T-helper 9 cell (primary cell): ENCODE measurements at places on chromosomes 4 and X.

DNA sequence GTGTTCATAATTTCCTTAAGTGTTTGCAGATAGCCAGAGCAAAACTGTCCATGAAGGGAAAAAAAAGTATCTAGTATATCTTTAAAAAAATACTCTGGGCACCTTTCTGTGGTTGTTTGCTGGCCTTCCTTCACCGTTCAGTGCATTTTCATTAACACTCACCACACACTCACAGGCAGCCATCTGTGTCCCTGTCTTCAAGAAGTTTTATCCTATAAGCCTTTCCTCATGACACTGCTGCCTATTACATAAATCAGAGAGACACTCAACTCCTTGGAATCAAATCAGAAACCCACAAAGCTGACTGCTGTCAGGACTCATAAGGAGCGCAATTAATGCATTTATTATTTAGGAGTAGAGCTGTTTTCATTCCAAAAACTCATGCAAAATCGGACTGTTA is 1720.2 kb downstream of the PCDH7 start:
- no peak for DNase-seq

DNA sequence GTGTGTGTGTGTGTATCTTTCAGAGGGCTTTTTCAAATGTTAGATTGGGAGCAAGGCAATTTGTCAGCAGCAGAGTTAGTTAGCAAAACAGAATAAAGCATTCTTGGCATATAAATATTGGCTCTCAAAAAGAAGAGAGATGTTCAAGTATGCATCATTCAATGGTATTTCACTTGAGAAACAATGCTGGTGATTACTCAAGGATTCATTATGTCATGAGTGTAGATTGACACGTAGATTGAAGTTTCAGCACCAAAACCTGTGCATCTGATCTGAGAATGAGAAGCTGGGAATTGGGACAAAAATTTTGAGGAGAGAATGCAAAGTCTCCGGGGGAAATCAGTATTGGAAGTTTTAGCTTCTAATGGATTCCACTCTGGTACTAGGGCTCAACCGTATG is 241.4 kb downstream of the FRMPD4 start:
- no peak for DNase-seq

DNA sequence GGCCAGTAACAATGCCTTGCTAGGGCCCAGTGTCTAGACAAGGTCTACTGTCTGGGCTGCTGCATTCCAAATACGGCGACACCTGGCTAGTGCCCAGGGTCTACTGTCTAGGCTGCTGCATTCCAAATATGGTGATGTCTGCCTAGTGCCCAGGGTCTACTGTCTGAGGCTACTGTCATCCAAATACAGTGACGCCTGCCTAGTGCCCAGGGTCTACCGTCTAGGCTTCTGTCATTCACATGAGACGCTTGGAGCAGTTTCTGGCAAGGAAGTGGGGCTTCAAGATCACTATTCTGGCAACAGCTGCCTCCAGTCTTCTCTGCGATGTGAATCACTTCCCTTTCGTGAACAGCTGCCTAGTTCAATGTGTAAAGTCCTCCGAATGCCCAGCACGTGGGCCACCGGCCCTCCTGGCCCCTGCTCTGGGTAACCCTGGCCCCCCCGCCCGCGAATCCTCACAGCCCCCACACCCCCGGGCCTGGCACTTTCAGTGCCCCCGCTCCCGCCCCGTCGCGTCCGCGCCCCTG is 12.7 kb downstream of the ACOX3 start:
- DNase-seq, result no peak

GRCh38 chr4:1058198-1058996 is 47.0 kb downstream of the FGFRL1 start:
- no peak for DNase-seq

DNA sequence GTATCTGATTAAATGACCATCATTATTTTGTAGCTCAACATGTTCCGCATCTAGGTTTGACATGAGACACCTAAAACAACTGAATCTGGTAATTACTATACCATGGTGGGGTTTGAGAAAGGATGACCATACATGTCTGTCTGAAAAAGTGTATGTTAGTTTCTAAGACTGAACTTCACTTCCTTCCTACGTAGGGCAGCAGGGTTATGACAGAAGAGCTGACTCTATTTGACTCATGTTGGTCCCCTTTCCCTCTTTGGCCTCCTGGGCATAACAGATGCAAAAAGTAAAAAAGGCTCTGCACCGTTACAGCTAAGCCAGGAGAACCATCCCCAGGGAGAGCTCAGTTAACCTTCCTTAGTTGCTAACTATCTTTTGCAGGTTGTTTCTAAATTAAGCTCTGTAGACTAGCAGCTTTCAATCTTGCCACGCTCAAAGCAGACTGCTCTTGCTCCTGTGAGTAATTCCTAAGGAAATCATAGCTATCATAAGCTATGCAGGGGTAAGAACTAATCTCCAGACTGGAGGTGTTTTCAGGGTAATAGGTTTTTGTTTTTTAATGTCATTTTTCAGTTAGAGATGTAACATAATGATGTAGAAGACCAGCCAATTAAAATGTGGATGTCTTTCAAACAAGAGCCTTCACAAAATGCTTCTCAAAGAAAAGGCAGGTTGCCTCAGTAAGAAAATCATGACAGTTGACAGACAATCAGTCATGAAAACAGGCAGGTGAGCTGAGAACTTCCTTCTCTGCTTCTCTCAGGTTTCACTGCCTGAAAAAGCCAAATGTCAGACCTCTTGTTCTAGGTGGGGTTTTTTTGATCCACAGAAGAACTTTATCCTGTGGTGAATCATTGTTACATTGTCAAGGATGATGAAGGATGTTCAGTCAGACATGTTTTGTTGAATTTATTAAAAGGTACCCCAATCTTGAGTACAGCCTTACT is 66.9 kb upstream of the DAPP1 start:
- DNase-seq, result no peak

DNA sequence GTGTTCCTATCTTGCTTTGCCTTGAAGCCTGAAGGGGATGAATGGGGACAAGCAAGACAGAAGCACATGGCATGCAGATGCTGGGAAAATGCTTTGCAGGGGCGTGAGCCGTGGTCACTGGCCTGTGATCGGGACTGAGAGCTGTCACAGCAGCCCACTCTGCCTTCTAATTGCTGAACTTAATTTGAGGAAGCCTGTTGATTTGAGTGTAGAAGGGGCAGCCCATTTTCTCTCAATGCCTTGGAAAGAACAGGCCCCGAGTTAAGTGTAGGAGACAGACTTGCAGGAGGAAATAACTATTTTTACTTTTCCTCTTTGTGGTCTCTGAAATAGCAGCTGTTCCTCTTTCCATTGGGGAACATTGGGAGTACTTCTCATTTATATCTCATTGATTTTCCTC is 26.1 kb upstream of the TBC1D1 start:
- DNase-seq, result no peak

- DNase-seq, result peak; percentile 17
These were observed 586 bp upstream of the NSG1 start for GRCh38 chr4:4386296-4386735.

- no peak for DNase-seq
These were observed 223.8 kb upstream of the MAGEC2 start for GRCh38 chrX:142428916-142429315.

DNA sequence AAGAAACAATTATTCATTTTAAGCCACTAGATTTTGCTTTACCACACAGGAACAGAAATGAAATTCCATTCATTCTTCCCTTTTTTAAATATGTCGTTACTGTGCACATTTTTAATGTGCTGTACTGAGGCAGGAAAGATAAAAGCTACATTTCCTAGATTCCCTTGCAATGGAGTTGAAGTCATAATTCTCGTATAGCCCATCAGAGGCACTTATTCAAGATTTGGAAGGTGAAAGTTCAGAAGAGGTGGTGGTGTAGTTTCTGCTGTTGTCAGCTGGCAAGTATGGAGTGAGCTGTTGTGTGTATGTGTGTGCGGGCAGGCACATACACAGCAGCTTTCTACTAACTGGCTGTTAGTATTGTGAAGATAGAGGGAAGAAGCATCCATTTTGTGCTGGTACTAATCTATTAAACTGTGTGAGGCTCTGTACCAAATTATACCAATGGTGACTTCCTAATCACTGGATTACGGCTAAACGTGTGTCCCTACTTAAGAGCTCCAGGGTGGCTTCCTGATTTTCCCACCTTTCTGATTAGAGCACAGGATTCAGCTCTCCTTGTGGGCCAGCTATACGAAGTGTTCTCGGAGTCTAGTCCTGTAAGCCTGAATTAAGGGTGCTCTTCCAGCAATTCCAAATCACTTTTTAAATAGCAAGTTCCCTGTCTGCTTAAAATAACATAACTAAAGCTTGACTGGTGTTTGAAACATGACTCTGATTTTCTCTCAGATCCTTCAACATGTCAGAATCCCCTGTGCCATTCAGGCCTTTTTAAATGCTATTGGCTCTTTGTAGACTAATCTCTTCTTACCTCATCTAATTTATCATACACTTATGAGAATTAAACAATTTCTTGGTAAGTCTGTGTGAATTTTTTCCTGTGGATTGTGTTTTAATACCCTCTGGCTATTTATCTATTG is 43.8 kb downstream of the PDS5A start:
- DNase-seq, result no peak
